ENCODE measurements at places on chromosomes 12 and 14.

DNA sequence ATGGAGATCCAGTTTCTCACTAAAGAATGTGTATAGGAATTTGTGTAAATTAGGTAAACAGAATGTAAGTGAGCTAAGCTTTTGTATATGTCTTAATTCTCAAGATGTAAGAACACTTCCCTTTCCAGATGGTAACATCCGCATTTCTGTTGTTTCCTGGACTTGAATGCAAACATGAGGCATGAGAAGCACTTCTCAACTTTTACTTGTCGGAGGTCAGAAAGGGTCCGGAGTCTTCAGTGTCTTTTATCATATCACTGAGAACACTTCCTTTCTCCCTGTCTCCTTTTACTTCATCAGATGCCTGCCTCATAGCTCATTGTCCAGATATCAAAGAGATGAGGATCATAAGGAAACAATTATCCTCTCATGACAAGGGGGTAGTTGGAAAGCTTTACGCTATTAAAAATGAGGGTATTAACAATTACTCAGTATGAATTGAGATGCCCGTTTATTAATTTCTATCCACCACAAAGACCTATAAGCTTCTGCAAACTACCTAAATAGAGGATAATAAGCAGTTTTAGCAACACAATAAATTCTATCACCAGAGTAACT lies 214.1 kb upstream of the FLRT2 start:
- no peak for DNase-seq

- no peak for DNase-seq
Measured at GRCh38 chr12:98980508-98980907, 335.4 kb downstream of the APAF1 start.

DNA sequence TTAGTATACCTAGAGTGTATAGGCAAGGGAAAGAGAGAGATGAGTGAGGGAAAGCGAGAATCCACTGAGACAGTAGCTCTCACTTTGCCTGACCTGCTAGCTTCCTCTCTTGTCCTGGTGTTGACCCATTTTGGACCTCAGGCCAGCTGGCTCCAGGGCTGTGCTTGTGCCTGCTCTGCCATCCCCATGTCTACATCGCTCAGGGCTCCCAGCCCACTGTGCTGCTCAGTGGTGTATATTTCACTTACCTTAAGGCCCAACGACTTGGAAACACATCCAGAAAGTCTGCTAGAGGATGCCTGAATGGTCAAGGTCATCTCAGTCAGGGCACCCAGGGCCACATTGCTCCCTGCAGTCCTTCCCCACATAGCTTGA lies 964 bp upstream of the SERPINA4 start:
- DNase-seq = no peak

GRCh38 chr14:34218881-34219280 lies 243.2 kb downstream of the SPTSSA start:
- DNase-seq = no peak

GRCh38 chr14:103606963-103607668 lies 21.9 kb upstream of the KLC1 start:
- peak; percentile 77 for DNase-seq

- DNase-seq = peak; percentile 57
Measured at GRCh38 chr14:23929822-23930294, 23.7 kb upstream of the DHRS4 start.

DNA sequence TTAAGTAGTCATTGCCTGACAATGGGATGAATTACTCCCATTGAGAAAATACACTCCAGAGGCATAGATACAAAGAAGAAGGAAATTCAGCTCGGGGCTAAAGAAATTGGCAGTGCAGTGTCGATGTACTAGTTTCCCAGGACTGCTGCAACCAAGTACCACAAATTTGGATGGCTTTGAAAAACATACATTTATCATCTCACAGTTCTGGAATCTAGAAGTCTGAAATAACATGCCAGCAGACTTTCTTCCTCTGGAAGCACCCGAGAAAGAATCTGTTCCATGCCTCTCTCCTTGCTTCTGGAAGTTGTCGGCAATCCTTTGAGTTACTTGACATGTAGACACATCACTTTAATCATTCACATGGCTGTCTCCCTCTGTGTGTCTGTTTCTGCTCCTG lies 101.9 kb downstream of the TMTC3 start:
- no peak for DNase-seq

GRCh38 chr12:40986001-40986400 lies 202.1 kb upstream of the PDZRN4 start:
- DNase-seq = no peak

DNA sequence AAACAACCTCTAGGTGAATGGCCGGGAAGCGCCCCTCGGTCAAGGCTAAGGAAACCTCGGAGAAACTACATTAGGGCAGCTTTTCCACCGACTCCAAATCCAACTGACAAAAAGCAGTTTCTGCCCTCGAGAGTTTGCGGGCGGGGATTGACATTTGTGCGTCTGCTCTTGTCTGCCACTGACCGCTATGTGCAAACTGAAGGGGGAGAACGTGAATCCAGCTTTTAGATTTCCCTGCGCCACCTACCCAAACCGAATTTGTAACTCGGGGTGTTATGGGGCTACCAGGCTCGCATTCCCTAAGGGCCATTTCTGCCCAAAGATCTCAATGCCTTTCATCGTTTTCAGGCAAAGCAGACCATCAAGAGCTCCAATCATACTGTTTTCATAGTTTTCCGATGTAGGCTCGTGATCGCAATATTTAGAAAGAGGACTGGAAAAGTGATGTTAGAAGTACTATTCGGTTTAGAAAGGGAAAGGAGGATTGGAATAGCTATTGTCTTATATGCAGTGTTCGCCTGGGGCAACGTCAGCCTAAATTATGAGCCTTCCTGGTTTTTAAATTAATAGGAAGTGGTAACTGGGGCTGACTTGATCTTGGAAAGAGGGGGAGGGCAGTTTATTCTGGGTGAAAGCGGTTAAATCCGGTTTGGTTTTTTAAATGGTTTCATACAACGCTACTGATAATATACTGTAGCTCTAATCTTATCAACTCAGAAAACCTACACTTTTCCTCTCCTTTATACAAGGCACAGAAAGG lies 45.4 kb downstream of the BCAT1 start:
- DNase-seq = peak; percentile 7
